Spleen (tissue), 13 donors: ENCODE measurements at places on chromosomes 16 and 17.

GRCh38 chr17:79261355-79262072 lies 186.9 kb downstream of the ENGASE start:
- DNase-seq: no peak

DNA sequence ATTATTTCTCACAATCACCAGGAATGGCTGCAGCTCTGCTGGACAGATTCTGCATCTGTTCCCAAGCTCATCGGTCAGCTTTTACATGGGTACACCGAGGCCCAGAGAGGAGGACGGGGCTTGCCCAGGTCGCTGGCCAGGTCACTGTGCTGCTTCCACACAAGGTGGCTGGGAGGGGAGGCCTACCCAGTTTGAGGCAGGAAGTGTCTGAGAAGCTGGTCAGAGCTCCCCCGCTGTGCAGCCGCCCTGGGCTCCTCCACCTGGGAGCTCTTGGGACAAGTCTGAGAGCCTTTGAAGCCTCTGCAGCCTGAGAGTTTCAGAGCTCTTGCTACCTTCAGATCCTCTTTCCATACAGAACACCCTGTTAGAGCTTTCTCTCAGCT lies 143.3 kb downstream of the CLEC16A start:
- DNase-seq: no peak

GRCh38 chr17:7413346-7413985 lies 5.8 kb downstream of the NLGN2 start:
- DNase-seq: no peak

GRCh38 chr16:4895366-4895765 lies 41.6 kb downstream of the PPL start:
- DNase-seq: no peak

DNA sequence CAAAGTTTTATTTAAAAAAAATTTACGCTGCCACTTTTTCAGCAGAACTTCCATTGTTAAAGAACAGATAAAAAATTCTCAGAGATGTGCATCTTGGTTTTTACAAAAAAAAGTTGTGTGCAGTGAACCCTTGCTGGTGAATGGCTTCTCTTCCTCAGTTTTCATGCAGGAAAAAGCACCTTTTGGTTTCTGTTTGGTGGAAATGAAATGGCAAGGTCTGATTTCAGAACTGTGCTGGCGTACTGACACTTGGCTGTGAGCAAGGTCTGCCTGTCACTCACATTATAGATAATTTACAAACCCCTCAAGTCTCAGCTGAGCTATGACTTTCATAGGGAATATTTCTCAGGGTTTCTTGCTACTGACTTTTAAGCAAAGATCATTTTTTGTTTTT lies 5.7 kb upstream of the SALL1 start:
- DNase-seq: no peak

DNA sequence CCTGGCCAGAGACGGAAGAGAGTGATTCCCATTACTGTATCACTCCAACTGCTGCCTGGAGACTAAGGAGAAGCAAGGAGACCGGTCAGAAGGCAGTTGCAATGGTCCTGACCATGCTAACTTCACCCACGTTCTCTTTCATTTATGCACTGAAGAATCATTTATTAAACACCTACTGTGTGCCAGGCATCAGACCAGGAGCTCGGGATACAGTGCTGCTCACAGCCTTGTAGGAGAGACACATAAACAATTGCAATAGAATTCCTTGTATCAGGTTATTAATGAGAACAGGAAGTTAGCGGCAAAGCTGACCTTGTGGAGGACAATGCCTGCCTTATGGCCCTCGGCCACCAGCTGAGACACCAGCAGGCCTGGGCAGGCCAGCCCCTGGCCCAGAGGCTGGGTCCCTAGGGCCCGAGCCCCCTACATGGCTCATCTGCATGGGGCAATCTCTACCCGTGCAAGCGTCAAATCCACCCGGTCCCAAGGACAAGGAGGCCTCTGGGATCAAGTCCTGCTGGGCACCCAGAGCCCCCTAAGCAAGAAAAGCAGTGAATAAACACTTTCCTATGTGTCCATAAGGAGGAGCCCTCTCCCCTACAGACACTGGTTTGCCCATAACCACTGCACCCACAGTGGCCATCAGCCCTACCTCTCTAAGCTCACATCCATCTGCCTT lies 8.6 kb upstream of the ENPP7 start:
- DNase-seq: no peak

DNA sequence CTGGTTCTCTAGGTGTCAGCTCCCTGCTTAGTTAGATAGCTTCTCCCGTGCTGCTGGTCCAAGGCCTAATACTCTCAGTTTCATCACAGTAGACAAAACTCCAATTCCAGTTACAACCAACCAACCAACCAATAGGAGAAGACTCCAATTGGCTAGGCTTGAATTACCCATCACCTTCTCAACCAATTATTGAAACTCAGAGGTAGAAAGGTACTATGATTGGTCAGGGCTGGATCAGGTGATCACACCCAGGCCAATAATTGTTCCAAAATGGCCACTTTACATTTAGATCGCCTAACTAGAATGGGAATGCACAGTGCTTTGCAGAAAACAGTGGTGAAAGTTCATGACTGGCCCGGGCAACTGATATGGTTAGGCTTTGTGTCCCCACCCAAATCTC lies 49.5 kb upstream of the CRHR1 start:
- DNase-seq: no peak

DNA sequence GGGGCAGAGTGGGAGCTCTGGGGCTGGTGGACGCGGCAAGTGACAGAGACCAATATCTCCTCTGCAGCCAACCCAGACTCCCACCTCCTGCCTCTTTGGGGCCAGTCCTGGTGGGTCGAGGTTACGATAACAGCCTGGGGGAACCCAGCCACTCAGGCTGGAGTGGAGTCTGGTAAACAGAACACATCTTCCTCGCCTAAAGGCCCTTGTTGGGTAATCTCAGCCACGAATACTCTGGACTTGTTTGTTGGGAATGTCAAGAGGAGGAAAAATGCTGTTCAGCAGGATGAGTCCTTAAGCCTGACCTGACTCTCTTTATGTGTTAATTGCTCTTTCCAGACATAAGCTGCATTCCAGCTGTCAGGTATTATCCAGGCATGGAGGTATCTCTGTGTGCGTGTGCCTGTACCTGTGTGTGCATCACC lies 8.0 kb upstream of the SPNS2 start:
- no peak for DNase-seq
